ENCODE measurements at places on chromosomes 11 and 22.
A peak's percentile ranks its signal among the peaks of the same experiment; 100 is the strongest.

GRCh38 chr22:35409783-35410662 lies 10.1 kb downstream of the MCM5 start:
- no peak for DNase-seq

- DNase-seq = peak; percentile 17
Measured at GRCh38 chr22:18110194-18110953, at the start of gene TUBA8. Gene TUBA8 (plus strand): TSS chr22:18110809. CDS start chr22:18110866, 57 bp downstream.

GRCh38 chr11:64371201-64371600 lies 12.2 kb downstream of the RPS6KA4 start:
- no peak for DNase-seq

GRCh38 chr11:2461253-2461955 lies 16.6 kb downstream of the KCNQ1 start:
- DNase-seq = no peak

DNA sequence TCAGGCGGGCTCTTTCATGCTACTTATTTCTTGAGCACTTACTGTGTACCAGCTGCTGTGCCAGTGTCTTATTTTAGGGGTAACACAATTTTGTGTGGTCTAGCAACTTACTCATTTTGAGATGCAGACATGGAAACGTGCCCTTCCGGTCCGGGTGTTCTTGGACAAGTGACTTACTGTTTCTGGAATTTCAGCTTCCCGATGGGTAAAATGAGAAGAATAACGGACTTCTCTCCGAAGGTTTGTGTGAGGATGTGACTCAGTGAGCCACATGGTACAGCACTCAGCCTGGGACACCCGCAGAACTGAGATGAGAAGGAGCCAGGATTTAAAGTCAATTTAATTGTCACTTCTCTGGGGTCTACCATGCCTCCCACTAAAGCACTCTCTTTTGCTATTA lies 114.5 kb upstream of the SYT13 start:
- no peak for DNase-seq

DNA sequence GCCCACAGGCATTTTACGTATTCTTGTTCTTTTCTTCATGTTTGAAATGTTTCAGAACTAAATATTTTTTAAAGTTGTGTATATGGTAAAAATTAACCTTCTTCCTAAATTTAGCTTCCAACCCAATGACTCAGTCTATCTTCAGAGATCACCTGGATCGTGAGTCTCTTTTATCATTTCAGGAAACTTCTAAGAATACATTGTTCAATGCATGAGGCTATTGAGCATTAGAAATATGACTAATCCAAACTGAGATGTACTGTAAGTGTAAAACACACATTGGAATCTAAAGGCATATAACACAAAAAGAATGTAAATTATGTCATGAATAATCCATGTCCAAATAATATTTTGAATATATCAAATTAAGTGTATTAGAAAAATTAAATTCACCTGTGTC lies 265.2 kb downstream of the LUZP2 start:
- DNase-seq = no peak

DNA sequence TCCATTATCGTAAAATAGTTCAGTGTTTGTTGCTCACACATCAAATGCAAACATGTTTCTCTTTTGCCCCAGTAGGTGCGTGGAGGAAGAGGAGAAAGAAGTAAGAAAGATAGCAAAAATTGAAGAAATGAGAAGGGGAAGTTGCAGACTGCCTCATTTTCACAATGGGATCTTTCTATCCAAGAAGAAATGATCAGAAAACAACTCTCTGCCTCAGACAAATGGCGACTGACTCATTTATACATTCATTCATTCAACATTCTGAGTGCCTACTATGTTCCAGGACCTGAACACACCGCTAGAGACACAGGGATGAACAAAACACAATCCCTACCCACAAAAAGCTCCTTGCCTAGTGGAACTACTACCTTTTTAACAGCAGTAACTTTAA lies 367 bp downstream of the HPS5 start:
- DNase-seq = no peak

DNA sequence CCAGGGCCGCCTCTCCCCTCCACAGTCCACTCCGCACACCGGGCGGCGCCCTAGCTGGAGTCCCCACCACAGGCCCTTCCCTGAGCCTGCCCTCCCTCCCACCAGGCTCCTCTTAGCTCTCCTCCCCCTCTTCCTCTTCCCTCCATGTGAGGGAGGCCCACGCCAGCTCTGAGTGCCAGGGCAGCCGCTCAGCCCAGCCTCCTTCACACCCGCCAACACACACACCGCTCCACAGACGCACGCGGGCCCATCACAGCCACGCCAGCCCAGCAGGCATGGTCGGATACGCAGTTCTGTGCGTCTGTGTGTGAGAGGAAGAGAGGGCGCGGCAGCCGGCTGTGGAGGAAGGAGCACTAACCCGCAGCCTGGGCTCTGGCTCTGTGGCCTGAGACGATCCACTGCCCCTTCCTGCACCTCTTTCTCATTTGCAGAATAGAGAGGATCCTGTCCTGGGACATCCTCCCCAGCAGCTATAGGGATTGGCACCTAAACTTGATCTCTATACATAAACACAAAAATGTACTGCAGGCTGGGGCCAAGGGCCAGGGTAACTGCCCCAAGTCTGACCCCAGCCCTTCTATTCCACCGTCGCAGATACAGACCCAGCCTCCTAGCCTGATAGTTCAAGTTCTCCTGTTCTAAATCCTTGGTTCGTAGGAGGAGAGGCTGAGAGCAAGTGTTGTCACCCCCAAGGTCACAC lies 3.5 kb downstream of the CHRM4 start:
- DNase-seq = no peak

GRCh38 chr11:117816151-117816741 lies 8.3 kb downstream of the FXYD2 start:
- DNase-seq = no peak

- no peak for DNase-seq
Measured at GRCh38 chr11:122612123-122612824, 43.2 kb upstream of the UBASH3B start.

DNA sequence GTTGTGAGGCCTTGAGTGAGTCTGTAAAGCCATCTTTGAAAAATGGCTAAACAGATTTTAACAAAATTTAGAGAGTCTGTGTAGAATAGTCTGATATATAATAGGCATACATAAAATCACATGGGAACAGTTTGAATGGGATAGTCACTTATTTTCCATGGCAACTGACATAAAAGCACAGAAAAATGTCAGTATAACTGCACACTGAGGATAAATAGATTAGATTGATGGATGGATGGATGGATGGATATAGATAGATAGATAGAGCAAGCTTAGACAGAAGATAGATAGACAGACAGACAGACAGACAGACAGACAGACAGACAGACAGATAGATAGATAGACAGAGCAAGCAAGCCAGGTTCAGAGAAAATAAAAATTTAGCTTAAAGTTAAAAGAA lies 660.2 kb upstream of the API5 start:
- DNase-seq = no peak

- no peak for DNase-seq
Measured at GRCh38 chr22:29702931-29703501, 16.8 kb upstream of the CABP7 start.

- no peak for DNase-seq
Measured at GRCh38 chr11:75554258-75555022, 7.6 kb upstream of the SERPINH1 start.

- DNase-seq = no peak
Measured at GRCh38 chr11:8693010-8693551, 10.5 kb downstream of the RPL27A start.

DNA sequence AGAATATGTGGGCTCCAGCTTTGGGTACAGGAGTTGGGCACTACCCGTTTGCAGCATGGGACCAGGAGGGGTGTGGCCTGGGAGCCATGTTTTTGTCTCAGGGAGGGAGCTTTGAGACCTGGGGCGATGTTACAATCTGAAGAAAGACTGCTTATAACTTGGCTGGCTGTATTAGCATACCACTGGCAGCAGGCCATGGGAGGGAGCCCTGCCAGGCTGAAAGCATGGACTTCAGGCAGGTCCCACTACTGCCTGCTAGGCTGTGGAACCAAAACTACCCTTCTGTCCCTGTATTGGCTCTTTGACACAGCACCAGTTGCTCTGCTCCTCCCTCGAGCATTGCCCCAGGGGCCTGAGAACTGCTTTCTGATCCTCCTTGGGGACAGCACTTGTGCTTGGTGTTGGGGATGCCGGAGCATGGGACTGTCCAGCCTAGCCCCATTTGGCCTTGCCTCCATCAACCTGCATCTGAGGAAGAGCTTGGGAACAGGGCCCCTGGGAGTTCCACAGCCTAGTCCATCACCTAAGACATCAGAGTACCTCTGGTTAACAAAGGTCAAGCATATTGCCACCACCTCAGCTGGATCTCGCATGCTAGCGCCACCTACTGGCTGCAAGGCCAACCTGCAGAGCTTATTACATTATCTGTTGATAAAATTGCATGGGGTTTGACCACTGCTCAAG lies 217.4 kb downstream of the SBF2 start:
- DNase-seq = no peak

- no peak for DNase-seq
Measured at GRCh38 chr11:58632510-58632909, 10.0 kb downstream of the CNTF start.

DNA sequence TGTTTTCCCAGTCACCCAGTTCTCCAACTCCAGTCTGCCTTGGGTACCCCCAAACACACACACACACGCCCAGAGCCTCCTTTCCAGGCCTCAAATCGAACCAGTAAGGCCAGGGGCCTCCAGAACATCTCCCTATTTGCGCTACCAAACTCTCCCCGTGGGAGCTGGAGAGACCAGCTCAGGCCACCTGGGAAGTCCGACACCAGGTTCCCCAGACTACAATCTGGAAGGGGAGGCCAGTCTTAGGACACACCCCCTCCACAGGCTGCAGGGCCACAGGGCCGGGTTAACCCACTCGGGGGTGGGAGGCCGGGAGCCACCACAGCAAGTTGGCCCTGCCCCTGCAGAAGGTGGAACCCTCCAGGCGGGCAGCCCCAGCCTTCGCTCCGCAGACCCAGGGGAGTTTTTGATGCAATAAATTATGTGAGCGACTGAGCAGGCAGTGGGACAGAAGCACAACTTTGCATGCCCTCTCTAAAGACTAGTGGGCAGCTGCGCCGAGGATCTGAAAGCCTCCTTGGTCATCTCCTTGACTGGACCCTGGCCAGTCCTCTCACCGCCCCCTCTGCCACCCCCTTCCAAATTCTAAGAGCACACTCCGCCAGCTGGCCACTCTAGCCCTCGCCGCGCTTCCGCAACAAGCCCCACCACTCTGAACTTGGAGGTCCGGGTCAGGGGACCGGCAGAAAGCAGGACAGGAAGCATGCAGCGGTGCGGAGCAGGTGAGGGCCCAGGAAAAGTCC lies 2.8 kb downstream of the IGF2 start:
- no peak for DNase-seq

GRCh38 chr11:831961-832528 lies 707 bp upstream of the CD151 start:
- no peak for DNase-seq

GRCh38 chr11:57349491-57350274 lies 11.5 kb downstream of the P2RX3 start:
- DNase-seq = peak; percentile 59

GRCh38 chr22:23180301-23180892 lies at the start of gene BCR:
Gene BCR (plus strand): TSS chr22:23180509. CDS start chr22:23180961, 452 bp downstream.
- DNase-seq = no peak

DNA sequence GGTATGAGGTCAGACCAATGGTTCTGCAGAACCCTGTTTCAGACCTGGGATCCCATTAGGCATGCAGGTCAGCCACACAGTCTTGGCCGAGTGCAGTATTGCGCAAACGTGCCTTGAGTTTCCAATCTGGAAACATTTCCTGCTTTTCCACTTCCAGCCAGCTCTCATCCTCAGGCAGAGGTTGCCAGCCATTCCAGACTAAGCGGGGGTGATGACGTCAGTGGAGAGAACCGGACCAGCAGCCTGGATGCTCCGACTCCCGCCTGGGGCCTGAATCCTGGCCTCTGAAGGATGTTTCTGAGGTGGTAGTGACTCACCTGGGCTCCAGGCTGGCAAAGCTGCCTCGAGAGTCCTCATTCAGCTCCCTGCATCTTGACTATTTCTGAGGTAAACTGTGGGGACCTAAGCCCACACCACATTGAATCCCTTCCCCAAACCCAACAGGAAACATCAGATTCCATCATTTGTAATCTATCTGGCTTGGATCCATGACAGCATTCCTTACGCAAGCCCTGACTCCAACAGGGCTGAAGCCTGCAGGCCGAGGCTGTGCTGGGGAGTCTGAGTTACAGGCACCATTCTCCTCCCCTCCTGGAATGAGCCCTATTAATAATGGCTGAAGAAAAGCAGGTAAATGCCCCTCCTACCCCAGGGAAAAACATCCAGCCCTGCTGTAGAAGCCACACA lies 83.0 kb downstream of the ABTB2 start:
- no peak for DNase-seq

GRCh38 chr11:100550912-100551632 lies 136.0 kb upstream of the ARHGAP42 start:
- DNase-seq = no peak

- DNase-seq = no peak
Measured at GRCh38 chr11:34850334-34850733, 65.8 kb downstream of the APIP start.

GRCh38 chr11:74992852-74993251 lies 4.1 kb downstream of the NEU3 start:
- DNase-seq = no peak

- no peak for DNase-seq
Measured at GRCh38 chr11:94342250-94342649, 37.9 kb downstream of the IZUMO1R start.

DNA sequence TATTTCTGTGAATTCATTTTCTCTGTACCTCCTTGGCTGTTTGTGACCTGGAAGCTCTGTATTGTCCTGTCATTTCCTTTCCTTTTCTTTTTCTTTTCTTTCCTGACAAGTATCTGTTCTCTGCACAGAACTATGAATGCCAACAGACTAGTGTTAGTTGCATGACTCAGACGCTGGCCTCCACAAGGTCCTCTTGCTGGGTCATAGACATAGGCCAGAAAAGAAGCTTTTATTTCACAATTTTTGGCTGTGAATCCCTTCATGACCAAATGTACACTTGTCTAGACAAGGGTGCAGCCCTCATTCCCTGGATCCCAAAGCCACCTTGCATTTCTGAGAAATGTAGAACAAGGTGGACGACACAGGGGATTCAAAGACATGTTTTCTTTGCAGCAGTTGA lies 104.1 kb upstream of the MTNR1B start:
- no peak for DNase-seq

- DNase-seq = no peak
Measured at GRCh38 chr22:27896245-27896644, 22.8 kb downstream of the PITPNB start.

DNA sequence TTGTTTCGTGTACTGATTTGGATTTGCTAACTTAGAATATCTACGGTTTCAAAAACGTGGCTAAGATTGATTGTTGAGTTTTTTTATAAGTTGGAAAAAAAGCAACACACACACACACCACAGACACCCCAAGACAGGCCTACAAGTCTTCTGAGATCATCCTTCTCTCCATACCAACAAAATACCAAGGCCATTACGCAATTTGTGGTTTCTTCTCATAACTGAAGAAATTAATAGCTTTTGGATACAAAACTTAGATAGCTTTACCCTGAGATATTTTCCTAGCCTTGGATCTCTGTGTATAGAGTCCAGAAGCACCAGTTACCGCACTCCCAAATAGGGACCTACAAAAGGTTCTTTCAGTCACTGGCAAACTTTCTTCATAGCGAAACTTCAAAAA lies 113.6 kb downstream of the SIK3 start:
- no peak for DNase-seq

- DNase-seq = no peak
Measured at GRCh38 chr11:124075841-124076651, 34.9 kb upstream of the OR10G7 start.
